ENCODE measurements at places on chromosomes 5 and 9.

- no peak for DNase-seq
These were observed 87.9 kb upstream of the MAMDC2 start for GRCh38 chr9:69955536-69956355.

GRCh38 chr5:133952729-133953567 lies 15.5 kb downstream of the C5orf15 start:
- DNase-seq, result no peak

DNA sequence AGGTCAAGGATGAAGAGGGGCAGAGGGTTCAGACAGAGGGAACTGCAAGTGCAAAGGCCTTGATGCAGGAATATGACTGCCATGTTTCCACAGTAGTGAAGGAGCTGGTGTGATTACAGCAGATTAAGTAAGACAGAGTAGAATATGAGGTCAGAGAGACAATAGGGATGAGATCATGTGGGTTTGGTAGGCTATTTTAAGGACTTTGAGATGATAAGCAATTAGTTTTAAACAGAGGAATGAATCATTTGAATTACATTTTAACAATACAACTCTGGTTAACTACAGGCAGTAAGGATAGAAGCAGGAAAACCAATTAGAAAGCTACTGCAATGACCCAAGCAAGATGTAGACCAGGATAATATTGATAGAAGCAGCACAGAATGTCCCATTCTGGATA lies 7.7 kb downstream of the CENPK start:
- DNase-seq, result no peak

DNA sequence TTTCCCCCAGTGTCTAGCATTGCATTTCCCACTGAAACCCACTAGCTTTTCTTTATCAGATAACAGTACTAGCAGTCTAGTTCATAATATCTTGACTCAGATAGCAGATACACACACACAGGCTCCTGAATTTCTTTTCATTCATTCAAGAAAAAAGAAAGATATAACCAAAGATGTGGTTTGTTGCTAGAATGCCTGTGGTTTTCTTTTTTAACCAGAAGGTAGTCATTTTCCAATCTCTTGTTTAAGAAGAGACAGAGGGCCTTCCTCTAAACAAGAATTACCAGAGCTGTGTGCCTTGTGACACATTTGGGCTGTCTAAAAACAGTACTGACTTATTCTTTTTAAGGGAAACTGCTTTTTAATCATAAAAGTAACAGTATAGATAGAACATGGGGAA lies 167.3 kb downstream of the PJA2 start:
- no peak for DNase-seq

GRCh38 chr5:112794410-112794809 lies 56.7 kb downstream of the APC start:
- DNase-seq, result no peak

- DNase-seq, result no peak
These were observed 56.9 kb downstream of the GPR21 start for GRCh38 chr9:123090198-123090896.

- no peak for DNase-seq
These were observed 121.3 kb upstream of the OSMR start for GRCh38 chr5:38724301-38725030.

GRCh38 chr5:133247151-133247709 lies 195.4 kb downstream of the HSPA4 start:
- DNase-seq, result no peak

DNA sequence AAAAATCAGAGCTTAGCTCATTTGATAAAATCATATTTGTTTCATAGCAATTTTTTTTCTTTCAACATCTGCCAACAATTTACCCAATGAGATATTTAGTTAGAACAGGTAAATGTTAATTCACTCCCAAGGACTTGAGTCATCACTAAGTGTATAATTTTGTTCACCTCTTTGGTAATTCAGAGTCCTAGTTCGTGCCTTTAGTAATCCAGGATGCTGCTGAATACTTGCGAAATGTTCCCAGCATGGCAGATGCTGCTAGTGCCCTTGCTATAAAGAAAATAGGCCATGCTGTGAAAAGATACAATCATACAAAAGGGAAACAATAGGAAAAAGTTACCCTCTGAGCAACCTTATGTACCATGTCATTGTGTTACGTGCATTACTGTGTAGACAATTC lies 210.5 kb downstream of the CSNK1G3 start:
- no peak for DNase-seq

DNA sequence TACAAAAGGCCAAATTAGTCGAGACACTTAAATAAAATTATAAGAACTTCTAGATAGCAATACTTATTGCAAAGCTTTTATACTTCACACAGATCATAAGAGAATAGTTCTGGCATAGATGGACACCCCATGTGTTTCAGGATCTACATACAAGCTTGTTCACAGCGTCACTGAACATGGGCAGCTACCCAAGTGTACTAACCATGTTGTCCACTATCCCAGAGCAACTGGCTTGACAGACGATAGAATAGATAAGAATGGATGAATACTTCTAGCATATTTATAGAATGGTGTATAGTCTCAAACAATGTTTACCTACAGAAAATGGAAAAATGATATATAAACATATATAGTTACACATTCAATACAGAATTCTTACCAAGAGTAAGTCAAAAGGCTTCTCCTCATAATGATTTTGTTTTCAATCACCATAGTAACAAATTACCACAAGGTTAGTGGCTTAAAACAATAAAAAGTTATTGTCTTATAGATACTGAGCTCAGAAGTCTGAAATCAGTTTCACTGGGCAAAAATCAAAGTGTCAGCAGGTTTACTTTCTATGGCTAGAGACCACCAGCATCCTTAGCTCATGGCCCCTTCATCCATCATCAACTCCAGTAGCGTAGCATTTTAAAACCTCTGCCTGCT lies 446.7 kb downstream of the DMRTA1 start:
- no peak for DNase-seq

- no peak for DNase-seq
These were observed 65.2 kb downstream of the TMC1 start for GRCh38 chr9:72586388-72587130.

DNA sequence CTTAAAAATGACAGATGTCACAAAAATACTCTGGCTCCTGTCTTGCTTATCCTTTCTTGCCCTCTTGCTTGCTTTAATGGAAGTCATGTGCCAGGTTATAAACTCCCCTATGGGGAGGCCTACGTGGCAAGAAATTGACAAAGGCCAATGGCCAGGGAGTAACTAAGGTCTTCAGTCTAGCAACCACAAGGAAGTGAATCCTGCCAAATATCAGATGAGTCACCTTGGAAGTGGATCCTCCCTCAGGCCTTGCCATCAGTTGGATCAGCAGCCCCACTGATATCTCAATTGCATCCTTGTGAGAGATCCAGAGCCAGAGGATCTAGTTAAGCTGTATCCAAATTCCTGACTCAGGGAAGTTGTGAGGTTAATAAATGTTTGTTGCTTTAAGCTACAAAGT lies 82.8 kb downstream of the CAAP1 start:
- no peak for DNase-seq

- DNase-seq, result no peak
These were observed 93.8 kb upstream of the PPP1R26 start for GRCh38 chr9:135385793-135386192.

- no peak for DNase-seq
These were observed 119.5 kb downstream of the ANXA1 start for GRCh38 chr9:73270967-73271721.

GRCh38 chr5:69129413-69129812 lies 35.6 kb downstream of the SLC30A5 start:
- no peak for DNase-seq

- DNase-seq, result no peak
These were observed 77.7 kb upstream of the ASS1 start for GRCh38 chr9:130366888-130367550.

GRCh38 chr5:62282064-62282463 lies 23.9 kb upstream of the KIF2A start:
- DNase-seq, result no peak

DNA sequence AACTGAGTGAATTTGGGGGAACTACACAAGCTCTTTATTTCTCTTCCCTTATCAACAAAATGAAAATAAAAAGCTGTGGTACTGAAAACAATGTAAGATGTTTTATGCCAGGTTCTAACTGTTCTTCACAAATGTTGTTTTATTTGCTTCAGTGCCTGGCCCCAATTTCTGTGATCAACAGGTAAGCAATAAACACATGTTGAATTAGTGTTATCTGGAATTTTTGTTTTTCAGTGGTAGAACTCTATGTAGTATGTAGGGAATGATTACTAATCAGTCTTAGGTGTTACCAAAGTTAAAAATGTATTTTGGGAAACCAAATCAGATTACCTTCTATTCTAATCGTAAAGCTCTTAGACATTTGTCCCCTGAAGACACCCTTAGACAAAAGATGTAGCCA lies 7.5 kb upstream of the DPYSL3 start:
- DNase-seq, result no peak

GRCh38 chr5:16897284-16897704 lies 38.8 kb downstream of the MYO10 start:
- no peak for DNase-seq
